Activated CD4-positive, alpha-beta memory T cell treated with anti-CD3 and anti-CD28 coated beads, Interleukin-2, amount 10 ng/mL, durations not matched to agents 7 days and 5 days (primary cell): ENCODE measurements at places on chromosomes 1 and 21.
A peak's percentile ranks its signal among the peaks of the same experiment; 100 is the strongest.

- DNase-seq: no peak
Measured at GRCh38 chr1:25945761-25946160, 39.5 kb upstream of the STMN1 start.

GRCh38 chr1:62022382-62022983 lies 172.2 kb upstream of the L1TD1 start:
- no peak for DNase-seq

DNA sequence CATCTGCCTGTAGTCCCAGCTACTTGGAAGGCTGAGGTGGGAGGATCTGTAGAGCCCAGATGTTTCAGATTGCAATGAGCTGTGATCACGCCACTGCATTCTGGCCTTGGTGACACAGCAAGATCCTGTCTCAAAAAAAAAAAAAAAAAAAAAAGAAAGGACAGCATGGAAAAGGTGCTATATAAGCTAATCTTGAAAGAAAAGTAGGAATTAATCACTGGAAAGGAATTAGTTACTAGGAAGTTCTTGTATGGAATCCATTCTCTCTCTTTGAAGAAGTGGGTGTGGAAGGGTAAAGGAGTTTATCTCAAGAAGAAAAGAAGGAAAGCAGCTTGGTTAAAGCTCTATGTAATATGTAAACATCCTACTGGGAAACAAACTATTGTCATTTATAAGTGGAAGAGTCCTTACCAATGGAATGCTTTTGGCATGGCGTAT lies 339.2 kb downstream of the DPYD start:
- DNase-seq: no peak

DNA sequence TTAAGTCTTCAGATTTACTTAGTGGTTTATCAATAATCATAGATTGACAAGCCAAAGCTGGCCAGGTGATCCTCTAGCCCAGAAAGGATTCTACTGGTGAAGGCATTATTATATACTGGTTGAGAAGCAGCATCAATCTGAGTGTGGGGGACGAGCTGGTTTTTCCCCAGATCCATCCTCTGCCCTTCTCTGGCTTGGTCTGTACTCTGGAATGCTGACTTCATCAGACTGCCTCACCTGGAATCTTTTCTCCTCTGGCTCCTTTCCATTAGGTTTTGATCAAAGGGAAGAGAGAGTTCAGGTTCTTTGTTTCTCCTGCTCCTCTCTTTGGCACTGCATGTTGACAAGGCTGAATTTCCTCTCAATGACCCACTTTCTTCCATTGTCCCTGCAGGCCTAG lies 93.9 kb downstream of the KCTD3 start:
- no peak for DNase-seq

GRCh38 chr1:236141447-236142252 lies 689 bp upstream of the GPR137B start:
- DNase-seq: no peak

- DNase-seq: no peak
Measured at GRCh38 chr1:245292553-245292952, 137.8 kb downstream of the KIF26B start.

DNA sequence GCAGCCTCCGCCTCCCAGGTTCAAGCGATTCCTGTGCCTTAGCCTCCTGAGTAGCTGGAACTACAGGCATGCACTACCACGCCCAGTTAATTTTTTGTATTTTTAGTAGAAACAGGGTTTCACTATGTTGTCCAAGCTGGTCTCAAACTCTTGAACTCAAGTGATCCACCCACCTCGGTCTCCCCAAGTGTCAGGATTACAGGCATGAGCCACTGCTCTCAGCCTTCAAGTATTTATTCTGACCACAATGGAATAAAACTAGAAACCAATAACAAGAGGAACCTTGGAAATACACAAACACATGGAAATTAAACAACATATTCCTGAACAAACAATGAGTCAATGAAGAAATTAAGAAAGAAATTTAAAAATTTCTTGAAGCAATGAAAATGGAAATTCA lies 32.7 kb upstream of the DR1 start:
- DNase-seq: no peak

DNA sequence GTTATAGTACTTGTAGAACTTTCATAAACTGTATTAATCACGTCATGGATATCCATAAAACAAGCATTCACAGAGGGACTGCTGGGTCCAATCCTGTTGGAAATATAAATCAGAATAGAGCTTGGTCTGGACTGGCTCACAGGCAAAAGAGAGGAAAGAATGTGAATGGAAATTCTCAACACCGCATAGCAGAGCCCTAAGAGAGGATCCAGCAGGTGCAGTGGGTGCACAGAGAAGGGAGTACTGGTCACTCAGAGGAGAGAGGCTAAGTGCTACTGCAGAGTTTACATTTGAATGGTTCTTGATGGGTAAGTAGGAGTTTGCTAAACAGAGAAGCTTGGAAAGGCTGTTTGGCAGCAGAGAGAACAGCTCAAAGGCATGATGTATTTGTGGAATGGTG lies 231.7 kb downstream of the PAPPA2 start:
- no peak for DNase-seq

DNA sequence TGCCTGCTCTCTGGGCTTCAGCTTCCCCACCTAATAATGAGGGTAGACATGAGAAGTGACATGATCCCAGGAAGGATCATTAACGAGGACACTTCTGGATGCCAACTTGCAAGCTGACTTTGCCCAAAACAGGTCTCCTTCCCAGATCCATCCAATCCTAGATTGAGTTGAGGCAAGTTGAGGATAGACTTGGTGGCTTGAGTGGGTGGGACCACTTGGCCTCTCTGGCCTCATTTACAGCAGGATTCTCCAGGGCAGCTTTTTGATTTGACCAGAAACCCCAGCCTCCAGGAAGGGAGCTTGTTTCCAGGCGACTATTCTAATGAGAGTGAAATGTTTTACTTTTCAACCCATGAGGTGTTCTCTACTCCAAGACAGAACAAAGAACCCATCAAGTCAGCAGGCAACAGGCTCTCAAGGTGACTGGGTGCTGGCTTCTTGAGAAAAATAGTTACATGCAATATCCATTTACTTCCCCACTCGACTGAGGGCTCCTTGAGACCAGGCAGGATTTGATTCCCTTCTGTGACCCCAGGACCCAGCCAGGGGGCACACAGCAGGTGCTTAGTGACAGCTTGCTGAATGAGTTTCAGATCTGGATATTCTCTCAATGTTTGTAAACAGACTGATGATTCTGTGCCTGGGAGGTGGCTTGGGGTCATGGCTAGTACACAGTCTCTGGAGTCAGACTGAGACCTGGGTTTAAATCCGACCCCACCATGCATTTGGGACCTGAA lies 128.2 kb downstream of the DMRTB1 start:
- peak; percentile 11 for DNase-seq

GRCh38 chr1:37486680-37487618 lies 12.6 kb downstream of the ZC3H12A start:
- peak; percentile 77 for DNase-seq

- DNase-seq: no peak
Measured at GRCh38 chr1:50421768-50422674, 1.2 kb downstream of the DMRTA2 start.

DNA sequence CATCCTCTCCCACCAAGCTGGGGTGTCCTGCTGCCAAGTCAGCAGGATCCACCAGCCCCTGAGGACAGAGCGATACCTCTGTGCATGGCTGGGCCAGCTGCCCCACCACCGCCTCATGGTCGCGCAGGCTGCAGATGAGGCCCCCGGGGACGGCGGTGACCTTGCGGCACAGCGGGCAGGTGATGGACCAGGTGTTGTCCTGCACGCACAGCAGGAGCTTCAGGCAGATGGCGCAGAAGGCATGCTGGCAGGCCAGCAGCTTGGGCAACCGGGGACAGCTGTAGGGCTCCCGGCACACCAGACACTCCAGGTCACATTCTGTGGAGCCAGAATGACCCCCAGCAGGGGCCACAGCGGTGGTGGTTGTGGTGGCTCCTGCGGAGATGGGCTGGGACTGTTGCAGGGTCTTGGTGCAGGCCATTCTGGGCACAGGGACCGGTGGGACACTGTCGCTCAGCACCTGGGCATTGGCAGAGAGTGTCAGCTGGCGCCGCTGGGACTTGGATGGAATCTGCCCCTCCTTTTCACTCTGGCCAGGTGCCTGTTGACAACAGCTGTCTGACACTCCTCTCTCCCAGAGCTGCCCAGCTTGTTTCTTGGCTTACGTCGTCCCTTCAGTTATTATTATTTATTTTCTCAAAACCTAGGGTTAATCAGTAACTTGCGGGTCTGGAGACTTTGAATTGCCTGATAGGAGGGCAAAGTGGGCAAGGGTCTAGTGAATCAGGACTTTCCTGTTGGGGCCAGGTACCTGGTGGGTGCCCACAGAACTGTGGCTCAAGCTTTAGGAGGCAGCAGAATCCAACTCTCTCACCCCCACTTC lies at the start of gene RNF186:
RNF186 (minus strand) TSS at position 603 of the 823 bp plus-strand sequence; CDS start at position 421, 182 bp downstream.
- DNase-seq: no peak

GRCh38 chr1:150629115-150629928 lies at the start of gene ENSA:
TSS of gene ENSA (minus strand) at chr1:150629612. CDS start at chr1:150629470, 142 bp downstream.
- peak; percentile 97 for DNase-seq

GRCh38 chr1:234400773-234401172 lies 27.5 kb downstream of the COA6 start:
- DNase-seq: no peak

DNA sequence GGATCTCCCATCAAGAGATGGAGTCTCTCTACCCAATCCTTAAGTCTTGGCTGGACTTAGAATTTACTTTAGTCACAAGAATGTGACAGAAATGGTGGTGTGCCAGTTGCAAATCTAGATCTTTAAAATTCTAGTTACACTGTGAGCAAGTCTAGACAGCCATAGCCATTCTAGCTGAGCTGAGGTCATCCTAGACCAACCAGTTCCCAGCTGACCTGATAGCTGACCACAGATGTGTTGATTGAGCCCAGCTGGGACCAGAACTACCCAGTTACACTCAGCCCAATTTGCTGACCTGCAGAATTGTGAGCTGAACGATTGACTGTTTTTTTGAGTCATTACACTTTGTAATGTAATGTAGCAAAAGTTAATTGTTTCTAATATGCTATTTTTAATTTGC lies 251.8 kb downstream of the ADGRL2 start:
- no peak for DNase-seq

DNA sequence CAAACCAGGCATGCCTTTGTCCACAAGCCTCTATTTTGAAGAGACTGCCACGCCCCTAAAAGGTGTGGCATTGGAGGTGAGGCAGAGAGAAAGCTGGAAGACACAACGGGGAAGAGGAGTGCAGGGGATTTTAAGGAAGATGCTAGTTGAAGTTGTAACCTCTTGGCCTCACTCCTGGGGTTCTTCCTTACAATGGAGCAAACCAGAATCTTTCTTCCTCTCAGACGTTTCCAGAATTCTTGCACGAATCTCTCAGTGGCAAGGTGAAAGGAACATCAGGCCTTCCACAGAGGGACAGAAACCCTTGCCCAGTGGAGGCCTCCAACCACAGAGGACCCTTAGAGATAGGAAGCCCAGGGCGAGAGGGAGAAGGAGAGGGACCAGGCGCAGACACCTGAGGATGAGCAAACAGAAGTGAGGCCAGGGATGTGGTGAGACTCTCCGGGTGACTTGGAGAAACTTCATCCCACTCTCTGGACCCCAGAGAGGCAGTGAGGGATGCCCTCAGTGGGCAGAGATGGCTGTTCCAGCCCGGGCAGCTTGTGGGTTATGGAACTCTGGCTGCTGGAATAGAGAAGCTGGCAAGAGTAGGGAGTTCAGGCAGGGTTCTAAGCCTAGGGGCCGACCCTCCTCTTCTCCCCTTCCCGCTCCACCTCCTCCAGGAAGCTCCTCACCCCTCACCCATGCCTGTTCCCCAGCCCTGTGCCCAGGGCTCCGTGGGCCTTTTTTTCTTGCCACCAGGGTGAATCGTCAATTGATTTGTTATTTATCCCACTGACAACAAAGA lies 136.8 kb upstream of the RUNX3 start:
- DNase-seq: no peak

GRCh38 chr1:232904566-232904965 lies 45.8 kb upstream of the NTPCR start:
- DNase-seq: peak; percentile 29

DNA sequence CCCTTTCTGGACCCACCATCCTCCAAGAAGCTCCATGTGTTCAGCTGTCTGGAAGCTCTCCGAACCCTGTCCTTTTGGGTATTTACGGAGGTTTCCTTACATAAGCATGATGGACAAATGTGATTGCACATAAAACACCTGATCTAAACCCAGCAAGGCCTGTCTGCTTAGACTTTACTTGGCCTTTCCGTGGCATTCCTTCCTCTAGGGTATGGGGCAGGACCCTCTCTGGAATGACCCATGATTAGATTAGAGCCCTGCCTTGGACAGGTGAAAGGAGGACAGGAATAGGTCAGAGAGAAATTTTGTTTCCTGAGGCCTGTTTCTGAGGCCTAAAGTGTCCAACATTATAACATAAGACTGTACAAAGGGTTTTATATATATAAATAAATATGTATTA lies 16.9 kb downstream of the PTPRU start:
- no peak for DNase-seq

GRCh38 chr1:28233264-28233606 lies 406 bp upstream of the DNAJC8 start:
- no peak for DNase-seq

- DNase-seq: no peak
Measured at GRCh38 chr1:112817555-112818373, 102.6 kb upstream of the PPM1J start.

GRCh38 chr1:44512313-44512885 lies 107.3 kb downstream of the RNF220 start:
- DNase-seq: no peak

DNA sequence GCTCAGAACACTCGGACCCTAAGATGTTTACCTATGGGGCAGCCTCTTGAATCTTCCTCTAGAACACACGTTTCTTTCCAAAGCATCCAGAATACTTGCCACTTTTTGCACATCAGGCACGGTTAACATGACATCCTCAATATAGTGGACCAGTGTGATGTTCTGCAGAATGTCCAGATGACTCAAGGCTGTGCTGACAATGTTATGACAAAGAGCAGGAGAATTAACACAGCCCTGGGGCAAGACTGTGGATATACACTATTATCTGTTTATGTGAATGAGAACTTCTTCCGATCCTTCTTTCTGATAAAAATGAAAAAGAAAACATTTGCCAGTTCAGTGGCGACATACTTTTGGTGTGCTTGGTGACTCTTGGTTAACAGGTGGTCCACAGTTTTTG lies 154.3 kb downstream of the PDE4B start:
- DNase-seq: no peak

DNA sequence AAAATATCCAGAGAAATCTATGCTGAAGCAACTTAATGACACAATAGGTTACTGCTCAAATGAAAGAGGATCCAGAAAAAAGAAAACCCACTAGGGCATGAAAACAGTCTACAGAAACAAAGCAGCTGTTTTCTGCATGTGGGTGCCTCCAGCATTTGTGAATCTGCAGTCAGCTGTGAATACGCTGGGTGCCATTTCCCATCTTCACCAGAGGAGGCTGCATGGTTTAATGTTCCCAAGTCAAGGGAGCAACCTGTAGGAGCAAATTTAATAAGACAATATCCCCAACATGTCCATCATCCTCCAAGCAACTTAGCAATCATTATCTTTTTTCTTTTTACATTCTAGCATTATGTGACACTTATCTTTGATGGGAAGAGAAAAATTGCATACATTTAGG lies 396.6 kb downstream of the BRINP2 start:
- DNase-seq: no peak
